Pancreas (tissue), 10 donors: ENCODE measurements at places on chromosomes 7 and 10. TPM values are rescaled to one million over a fixed set of nuclear protein-coding genes. Genes with fewer than 3 reads are reported as not detected.
A peak's percentile ranks its signal among the peaks of the same experiment; 100 is the strongest.

DNA sequence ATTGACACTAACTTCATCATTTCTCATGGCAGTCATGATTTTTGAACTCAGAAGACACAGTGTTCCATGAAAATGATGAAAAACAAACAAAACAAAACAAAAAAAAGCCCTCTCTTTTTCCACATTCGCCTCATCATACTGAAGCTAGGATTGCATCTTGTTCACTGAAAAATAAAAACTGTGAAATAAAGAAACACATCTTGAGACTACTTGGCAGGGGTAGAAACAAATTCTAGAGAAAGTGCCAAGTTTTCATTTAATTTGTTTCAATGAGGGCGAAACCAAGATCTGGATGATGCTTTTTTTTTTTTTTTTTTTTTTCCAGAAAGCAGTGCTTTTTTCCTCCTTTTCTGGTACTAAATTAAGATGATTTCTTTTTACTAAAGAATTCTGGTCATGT, 350.4 kb upstream of the ETV1 start:
- no peak for DNase-seq

GRCh38 chr7:99267481-99267840, 5.2 kb upstream of the MYH16 start:
- no peak for DNase-seq

GRCh38 chr7:137818036-137818435, 28.7 kb downstream of the DGKI start:
- DNase-seq = no peak

Gene CRPPA
- 1.3 TPM for total RNA-seq

- DNase-seq = no peak
Observed at GRCh38 chr10:96306516-96306915, 2.3 kb downstream of the DNTT start.

Gene WDR86
- total RNA-seq = 1.7 TPM

Gene CCL24
- total RNA-seq = not detected

GRCh38 chr7:48390388-48391327, 219.4 kb downstream of the ABCA13 start:
- DNase-seq = no peak

GRCh38 chr7:867001-867405, 9.4 kb upstream of the GET4 start:
- no peak for DNase-seq

GRCh38 chr10:62514079-62514693, 140.0 kb downstream of the ZNF365 start:
- DNase-seq = no peak

GRCh38 chr10:113782986-113783704, 31.7 kb downstream of the PLEKHS1 start:
- DNase-seq = no peak

- no peak for DNase-seq
Observed at GRCh38 chr7:4226524-4226882, 455.6 kb upstream of the FOXK1 start.

DNA sequence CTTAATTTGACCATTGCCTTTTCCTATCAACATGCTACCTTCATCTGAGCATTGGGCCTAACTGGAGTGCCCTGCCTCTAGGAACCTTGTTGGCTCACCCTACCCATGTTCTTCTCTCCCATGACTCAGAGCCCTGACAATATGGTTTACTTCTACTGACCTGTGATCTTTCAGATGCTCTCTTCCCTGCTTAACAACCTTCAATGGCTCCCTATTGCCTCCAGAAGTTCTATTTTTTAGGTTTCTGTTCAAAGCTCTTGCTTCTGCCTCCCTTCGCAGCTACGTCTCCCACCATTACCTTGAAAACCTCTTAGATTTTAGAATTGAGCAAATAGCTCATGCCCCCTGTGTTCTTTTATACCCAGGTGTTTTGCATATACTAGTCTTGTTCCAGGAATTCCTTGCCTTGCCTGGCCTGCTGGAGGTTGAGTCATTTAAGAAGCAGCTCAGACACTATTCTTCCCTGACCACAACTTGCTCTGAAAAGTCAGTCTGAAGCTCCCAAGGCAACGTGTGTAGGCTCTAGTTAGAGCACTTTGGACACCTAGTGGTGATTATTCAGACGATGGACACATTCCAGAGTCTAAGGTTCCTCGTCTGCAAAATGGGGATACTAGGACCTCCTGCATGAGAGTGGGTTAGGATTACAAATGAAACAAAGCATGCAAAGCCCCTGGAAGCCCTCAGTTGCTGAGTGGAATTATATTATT, 64.4 kb upstream of the EMX2 start:
- no peak for DNase-seq

- no peak for DNase-seq
Observed at GRCh38 chr7:100160067-100160466, 1.5 kb upstream of the TRAPPC14 start.

DNA sequence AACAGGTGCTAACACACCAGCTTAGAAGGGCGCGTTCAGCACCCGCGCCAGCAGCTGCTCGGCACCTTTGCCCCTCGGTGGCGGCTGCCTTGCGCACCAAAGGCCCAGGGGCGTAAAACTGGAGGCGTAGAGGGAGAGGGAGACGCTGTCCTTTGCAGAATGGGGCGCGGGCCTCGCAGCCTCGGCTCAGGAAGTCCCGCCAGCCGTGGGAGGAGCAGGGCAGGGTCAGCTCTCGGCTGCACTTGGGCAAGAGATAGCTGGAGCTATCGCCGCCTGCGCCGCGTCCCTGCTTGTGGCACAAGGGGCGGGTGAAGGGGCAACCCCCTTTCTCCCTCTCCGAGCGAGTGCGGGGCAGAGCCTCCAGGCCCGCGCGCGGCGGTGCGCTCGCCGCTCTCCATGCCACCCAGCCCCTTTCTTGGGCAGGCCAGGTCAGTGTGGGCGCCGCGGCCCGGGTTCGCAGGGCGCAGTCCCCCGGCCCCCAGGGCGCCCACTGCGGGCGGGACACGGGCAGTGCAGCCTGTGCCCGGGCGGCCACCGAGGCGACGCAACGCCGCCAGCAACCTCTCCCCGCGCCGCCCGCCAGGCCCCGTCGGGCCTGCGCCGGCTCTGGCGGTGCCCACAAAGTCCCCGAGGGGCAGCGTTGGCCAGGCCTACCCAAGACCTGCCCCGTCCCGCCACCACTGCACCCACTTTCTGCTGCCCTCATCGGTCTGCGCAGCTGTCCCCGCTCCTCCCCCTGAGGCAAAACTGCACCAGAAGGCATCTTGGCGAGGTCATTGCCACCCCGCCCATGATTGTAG, 4.1 kb downstream of the NEUROD6 start:
- peak; percentile 11 for DNase-seq

GRCh38 chr7:140056431-140057142, 6.2 kb downstream of the PARP12 start:
- DNase-seq = no peak

Gene HKDC1
- 7.2 TPM for total RNA-seq

- no peak for DNase-seq
Observed at GRCh38 chr10:36188080-36188453, 546.0 kb upstream of the FZD8 start.
